ENCODE measurements at places on chromosomes 4 and X.

DNA sequence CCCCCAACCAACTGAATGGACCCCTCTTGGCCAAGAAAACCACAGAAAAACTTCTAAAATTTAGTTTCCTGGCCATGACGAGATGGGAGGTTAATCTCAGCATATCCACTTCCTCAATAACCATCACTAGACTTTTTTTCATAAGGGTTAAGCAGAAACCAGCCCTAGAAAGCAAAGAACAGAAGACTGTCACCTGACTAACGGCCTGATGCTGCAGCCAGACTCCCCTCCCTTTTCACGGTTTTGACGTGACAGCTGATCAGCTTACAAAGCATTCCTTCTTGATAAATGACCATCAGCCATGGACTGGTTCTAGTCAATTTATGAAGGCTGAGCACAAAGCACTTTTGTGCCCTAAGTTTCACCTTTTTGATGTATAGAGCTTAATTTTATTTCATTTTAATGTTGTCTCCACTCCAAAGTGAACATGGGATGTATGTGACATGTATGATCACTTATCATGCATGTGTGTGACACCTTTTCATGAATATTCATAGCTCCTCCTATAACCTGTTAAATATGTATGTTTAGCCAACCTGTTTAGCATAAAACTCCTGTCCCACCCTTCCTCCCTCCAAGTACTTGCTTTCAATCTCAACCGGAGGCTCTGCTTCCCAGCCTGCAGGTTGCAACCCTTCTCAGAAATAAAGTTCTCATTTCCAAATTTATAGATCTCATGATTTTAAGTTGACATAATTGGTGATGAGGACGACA lies 56.3 kb downstream of the SERTM2 start:
- peak overlapping the region; percentile 75 for H3K27ac ChIP-seq
- H3K27me3 ChIP-seq, result no peaks in the 10 kb centered on the region
- no peak for DNase-seq

DNA sequence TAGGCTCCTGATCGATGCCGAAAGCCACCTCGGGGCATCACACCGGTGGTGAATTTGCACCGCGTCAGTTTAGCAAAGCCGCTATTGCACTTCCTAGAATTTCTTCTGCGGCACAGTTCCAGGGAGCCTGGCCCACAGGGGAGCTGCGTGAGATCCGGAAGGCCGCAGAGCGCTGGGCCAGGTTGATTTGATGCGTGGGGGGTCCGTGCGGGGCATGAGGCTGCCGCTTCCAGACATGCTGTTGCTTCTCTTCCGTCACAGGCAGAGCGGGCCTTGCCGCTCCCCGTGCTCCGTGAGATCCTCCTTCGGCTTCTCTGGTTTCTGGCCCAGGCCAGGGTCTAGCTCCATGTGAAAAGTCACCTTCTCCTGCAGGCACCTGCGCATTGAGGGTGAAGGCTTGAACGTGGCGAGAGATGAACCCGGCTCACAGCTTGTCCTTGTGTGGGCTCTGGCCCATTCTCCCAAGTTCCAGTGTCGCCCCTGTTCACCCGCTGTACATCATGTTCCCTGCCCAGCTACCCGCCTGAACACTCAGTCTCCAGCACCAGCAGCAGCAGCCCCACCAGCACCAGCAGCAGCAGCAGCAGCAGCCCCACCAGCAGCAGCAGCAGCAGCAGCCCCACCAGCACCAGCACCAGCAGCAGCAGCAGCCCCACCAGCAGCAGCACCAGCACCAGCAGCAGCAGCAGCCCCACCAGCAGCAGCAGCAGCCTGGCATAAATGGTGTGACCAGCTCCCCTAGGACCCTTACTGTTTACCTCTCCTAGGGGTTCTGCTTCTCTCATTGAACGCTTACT lies 131.2 kb downstream of the TRIML1 start:
- no peaks in the 10 kb centered on the region for H3K36me3 ChIP-seq
- H3K4me3 ChIP-seq, result no peak overlapping the region
- H3K27ac ChIP-seq, result no peak overlapping the region
- no peaks in the 10 kb centered on the region for H3K4me1 ChIP-seq

GRCh38 chr4:26815199-26815598 lies 45.4 kb upstream of the STIM2 start:
- H3K27ac ChIP-seq, result no peak overlapping the region
- DNase-seq, result no peak
- no peak overlapping the region for H3K4me3 ChIP-seq
- H3K36me3 ChIP-seq, result no peaks in the 10 kb centered on the region

- no peak overlapping the region for H3K4me3 ChIP-seq
- H3K36me3 ChIP-seq, result no peaks in the 10 kb centered on the region
- peak; percentile 36 for DNase-seq
- no peaks in the 10 kb centered on the region for H3K27me3 ChIP-seq
- peaks cover 11% of the 10 kb centered on the region for H3K4me1 ChIP-seq
Measured at GRCh38 chr4:43132010-43132582, 239.6 kb downstream of the GRXCR1 start.

DNA sequence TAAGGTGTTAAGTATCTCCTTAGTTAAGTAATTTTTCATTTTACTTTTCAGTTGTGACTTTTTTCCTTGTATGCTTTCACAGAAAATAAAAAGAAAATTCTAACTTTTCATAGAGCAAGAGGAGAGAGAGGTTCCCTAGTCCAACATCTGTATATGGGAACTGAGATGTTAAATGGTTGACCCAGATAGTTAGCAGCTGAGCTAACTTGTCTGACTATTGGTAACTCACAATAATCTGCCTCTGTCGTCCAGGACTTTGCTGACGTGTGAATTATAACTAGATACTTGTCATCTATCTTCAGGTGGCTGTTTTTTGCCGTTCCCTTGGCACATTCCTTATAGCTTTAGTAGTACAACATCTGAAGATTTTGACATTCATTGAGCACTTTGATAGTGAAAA lies 29.9 kb downstream of the TBC1D19 start:
- no peak overlapping the region for H3K27ac ChIP-seq
- no peaks in the 10 kb centered on the region for H3K27me3 ChIP-seq
- H3K4me1 ChIP-seq, result peaks cover 2% of the 10 kb centered on the region
- DNase-seq, result no peak
- H3K36me3 ChIP-seq, result peaks cover 7% of the 10 kb centered on the region

DNA sequence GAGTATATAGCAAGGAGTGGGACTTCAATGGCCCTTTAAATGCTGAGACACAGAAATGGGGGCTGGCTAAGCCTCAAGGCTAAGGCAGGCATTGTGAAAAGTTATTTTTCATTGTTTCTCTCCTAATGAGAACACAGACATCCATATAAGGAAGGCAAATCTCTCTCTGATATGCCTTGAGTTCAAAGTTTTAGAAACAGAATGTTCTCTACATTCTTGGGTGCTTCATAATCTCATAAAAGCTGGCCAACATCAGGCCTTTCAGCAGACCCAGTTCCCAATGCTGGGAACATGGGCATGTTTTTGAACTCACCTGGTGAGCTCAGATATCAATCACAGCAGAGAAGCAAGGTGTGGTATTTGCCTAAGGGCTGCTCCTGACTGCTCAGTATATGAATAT lies 19.4 kb upstream of the RAB40A start:
- no peak for DNase-seq
- no peak overlapping the region for H3K4me3 ChIP-seq
- H3K27ac ChIP-seq, result no peak overlapping the region
- H3K4me1 ChIP-seq, result peaks cover 7% of the 10 kb centered on the region
- no peaks in the 10 kb centered on the region for H3K27me3 ChIP-seq
- no peaks in the 10 kb centered on the region for H3K36me3 ChIP-seq

- peaks cover 12% of the 10 kb centered on the region for H3K4me1 ChIP-seq
- no peaks in the 10 kb centered on the region for H3K36me3 ChIP-seq
Measured at GRCh38 chr4:75248770-75249407, 265.3 kb downstream of the RCHY1 start.

GRCh38 chr4:89595125-89595789 lies 241.7 kb downstream of the SNCA start:
- H3K36me3 ChIP-seq, result no peaks in the 10 kb centered on the region
- H3K4me3 ChIP-seq, result no peak overlapping the region
- peaks cover 22% of the 10 kb centered on the region for H3K4me1 ChIP-seq
- DNase-seq, result no peak

DNA sequence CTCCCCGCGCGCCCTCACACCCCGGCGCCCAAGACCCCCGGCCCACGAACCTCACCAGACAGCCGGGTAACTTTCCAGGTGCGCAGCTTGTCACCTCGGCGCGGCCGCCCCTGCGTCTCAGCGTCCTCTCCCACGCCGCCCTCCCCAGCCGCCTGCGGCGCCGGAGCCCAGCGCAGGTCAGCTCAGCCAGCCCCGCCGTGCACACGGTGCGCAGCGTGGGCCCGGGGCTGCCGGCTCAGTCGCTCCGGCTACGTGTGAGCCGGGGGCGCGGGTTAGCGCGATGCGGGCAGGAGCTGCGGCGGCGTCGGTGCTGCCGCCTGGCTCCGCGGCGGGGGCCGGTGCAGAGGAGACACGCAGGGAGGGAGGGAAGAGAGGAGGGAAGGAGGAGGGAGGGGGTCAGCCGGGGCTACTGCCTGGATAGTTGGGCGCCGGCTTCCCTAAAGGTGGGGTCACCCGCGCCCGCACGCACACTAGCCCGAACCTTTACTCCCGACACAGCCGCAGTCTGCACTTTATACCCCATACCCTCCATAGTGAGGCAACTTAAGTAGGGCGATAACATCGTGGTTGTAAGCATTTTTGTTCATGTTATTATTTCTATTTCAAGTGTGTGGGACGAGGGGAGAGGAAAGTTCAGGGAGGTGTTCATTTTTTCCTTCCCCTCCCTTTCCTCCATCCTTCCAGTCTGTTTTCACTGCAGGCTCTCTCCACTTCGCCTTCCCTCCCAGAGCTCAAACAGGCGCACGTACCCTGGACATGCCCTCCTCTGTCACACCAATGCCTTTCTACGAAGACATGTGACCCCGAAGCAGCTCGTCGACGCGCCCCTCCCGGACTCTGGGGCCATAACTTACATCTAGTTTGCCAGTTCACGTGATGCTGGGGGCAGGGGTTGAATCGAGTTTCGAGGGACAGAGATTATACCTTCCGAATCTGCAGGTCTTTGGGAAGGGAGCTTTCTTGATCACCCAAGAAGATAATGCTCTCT lies at the start of gene PRKG2:
Gene PRKG2 (minus strand): TSS at position 342 of the 988 bp plus-strand sequence. CDS start 10,175 bp downstream, outside the sequence.
- peaks cover 10% of the 10 kb centered on the region for H3K4me1 ChIP-seq
- no peak within 1 kb of the TSS for H3K27ac ChIP-seq
- peak; percentile 43 for DNase-seq
- H3K36me3 ChIP-seq, result no peaks in the 10 kb centered on the region
- peak within 1 kb of the TSS; percentile 70 for H3K4me3 ChIP-seq

DNA sequence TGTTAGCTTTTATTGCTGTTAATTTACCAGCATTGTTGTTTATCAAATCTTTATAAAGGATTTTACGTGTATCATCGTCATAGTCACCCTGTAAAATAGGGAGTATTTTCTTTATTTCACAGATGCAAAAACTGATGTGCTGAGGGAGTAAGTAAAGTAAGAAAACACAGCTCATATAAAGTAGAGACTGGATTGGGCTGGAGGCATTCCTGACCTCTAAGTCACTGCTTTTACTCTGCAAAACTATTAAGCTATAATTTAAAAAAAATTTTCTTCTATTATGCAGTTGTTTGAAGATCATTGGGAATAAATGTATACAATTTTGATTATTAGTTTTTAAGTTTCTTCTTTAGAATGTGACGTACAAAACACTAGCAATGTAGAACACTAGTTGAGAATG lies 45.9 kb downstream of the NUDT6 start:
- peaks cover 38% of the 10 kb centered on the region for H3K36me3 ChIP-seq
- no peak overlapping the region for H3K4me3 ChIP-seq
- no peak overlapping the region for H3K27ac ChIP-seq
- DNase-seq, result no peak
- no peaks in the 10 kb centered on the region for H3K4me1 ChIP-seq
- H3K27me3 ChIP-seq, result no peaks in the 10 kb centered on the region

DNA sequence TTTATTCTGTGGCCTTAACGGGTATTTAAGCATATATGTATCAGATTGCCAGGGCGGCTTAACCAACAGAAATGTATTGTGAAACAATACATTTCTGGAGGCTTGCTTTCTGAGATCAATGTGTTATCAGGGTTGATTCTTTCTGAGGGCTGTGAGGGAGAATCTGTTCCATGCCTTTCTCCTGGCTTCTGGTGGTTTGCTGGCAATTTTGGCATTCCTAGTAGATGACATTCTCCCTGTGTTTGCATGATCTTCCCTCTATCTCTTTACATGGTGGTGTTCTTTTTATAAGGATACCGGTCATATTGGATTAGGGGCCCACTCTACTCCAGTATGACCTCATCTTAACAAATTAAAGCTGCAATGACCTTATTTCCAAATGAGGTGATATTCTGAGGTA lies 16.9 kb upstream of the CEP135 start:
- no peaks in the 10 kb centered on the region for H3K36me3 ChIP-seq
- H3K27ac ChIP-seq, result no peak overlapping the region

- peak within 1 kb of the TSS; percentile 43 for H3K27ac ChIP-seq
- H3K27me3 ChIP-seq, result no peaks in the 10 kb centered on the region
- H3K4me3 ChIP-seq, result peak within 1 kb of the TSS; percentile 77
Measured at GRCh38 chrX:154804957-154805695, at the start of gene MPP1. Gene MPP1, minus strand, starts transcription at chrX:154805485. Its CDS starts 112 bp downstream, at chrX:154805373.

- H3K36me3 ChIP-seq, result no peaks in the 10 kb centered on the region
- no peaks in the 10 kb centered on the region for H3K27me3 ChIP-seq
- no peaks in the 10 kb centered on the region for H3K4me1 ChIP-seq
- H3K4me3 ChIP-seq, result no peak overlapping the region
Measured at GRCh38 chr4:73735231-73735630, 5.1 kb upstream of the CXCL8 start.

GRCh38 chr4:72536443-72536842 lies 32.6 kb downstream of the ADAMTS3 start:
- no peak overlapping the region for H3K4me3 ChIP-seq
- H3K27ac ChIP-seq, result no peak overlapping the region
- no peak for DNase-seq
- H3K36me3 ChIP-seq, result peaks cover 28% of the 10 kb centered on the region
- no peaks in the 10 kb centered on the region for H3K27me3 ChIP-seq

- DNase-seq, result no peak
- H3K27me3 ChIP-seq, result no peaks in the 10 kb centered on the region
- H3K27ac ChIP-seq, result no peak overlapping the region
- H3K4me1 ChIP-seq, result peaks cover 19% of the 10 kb centered on the region
Measured at GRCh38 chrX:24350217-24350616, 10.2 kb upstream of the SUPT20HL1 start.

DNA sequence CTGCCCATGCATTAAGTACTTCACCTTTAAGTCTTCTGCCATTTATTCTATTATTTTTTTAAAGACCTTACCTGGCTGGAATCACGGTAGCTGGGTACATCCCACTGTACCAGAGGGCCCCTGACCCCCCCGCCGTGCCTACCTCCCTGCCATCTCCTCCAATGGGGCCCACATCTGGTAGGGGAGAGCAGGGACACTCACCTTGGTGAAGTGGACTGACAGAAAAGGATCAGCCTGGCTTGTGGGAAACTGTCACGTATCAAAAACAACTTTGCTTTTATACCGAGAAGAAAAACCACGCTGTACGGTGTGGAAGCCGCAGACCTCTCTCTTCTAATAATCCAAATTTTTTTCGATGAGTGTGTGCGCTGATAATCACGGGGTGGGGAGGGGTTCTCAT lies at the start of gene FOXP3:
Gene FOXP3 (minus strand): TSS at position 251 of the 400 bp plus-strand sequence. CDS start 6,205 bp downstream, outside the sequence.
- no peak within 1 kb of the TSS for H3K27ac ChIP-seq
- H3K4me1 ChIP-seq, result peaks cover 3% of the 10 kb centered on the region
- no peak within 1 kb of the TSS for H3K4me3 ChIP-seq
- no peaks in the 10 kb centered on the region for H3K27me3 ChIP-seq
- H3K36me3 ChIP-seq, result no peaks in the 10 kb centered on the region
- DNase-seq, result no peak

Data from mesothelial cell of epicardium (in vitro differentiated cells).